ENCODE measurements at places on chromosomes 4 and X. TPM values are rescaled to one million over a fixed set of nuclear protein-coding genes. Genes with fewer than 3 reads are reported as not detected.
A peak's percentile ranks its signal among the peaks of the same experiment; 100 is the strongest.

The MAGEE2 gene
- not detected for total RNA-seq

The MSX1 gene
- total RNA-seq, result 4.1 TPM

The DHX15 gene
- 53.0 TPM for total RNA-seq

The PNMA5 gene
- not detected for total RNA-seq

The CXCL8 gene
- total RNA-seq, result 1.2 TPM

The SHROOM2 gene
- 1.1 TPM for total RNA-seq

The TNIP3 gene
- total RNA-seq, result not detected

The POF1B gene
- 4.4 TPM for total RNA-seq

The OPRPN gene
- not detected for total RNA-seq

The FAM9B gene
- total RNA-seq, result not detected

GRCh38 chr4:88014386-88014905 lies 7.0 kb downstream of the PKD2 start:
- no peak for DNase-seq

DNA sequence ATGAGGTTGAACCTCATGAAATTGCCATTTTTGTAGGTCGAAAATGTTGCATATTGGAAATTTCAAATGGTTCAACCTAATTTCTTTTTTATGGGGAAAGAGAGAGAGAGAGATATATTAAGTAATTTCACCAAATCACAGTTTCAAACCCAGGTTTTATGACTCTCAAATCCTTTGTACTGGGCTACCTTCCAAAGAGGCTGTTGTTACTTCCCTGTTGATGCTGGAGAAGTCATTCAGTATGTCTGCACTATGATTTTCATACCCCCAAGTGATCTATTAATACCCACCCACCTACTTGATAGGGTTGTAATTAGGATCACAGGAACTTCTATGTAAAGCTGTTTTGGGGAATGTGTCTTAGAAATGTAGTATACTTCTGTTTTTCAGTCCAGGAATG lies 109.9 kb downstream of the ZNF330 start:
- no peak for DNase-seq

DNA sequence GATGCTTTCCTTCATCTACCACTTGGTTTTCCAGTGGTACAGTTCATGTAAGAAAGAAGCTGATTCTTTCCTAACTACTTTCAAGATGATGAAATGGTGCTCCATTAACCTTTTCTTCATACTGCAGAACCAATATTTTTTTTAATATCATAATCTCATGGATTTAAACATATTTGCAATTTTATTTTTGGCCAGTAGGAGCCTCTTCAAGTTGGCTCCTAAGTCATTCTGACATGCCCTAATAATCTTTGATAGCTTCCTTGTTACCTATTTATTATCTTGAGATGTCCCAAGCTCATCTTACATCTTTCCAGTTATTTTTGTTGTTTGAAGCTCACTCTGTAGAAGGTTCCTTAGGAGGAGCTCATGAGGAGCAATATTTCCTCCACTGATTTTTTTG lies 170.2 kb downstream of the APBB2 start:
- no peak for DNase-seq

DNA sequence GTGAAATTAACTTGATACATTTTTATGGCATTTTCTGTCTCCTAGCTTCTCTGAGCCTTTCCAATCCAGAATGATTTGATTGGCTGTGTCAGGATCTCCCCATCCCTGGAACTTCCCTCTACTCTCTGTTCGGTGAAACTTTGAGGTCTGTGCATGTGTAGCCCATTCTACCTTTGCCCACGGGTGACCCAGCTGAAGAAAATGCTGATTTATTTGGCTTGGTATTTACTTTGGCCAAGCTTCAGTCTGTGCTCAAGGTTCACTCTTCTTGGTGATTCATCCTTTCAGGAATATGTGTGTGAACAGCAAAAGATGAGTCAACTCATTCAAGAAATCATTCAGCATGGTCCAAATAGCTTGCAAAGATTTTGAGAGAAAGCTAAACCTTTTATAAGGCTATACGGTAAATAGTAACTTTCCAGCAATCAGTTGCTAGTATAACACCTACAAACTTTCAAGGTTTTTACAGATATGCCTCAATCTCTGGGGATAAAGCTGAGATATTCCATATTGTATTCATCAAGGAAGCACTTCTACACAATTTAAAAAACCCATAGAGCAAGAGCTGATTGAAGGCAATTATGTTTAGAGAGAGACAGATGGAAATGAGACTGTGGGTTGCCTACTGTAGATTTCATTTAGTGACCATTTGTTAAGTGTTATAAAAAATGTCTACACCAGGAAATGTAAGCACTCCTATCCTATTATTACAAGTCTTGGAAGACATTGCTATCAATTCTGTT lies 233.9 kb upstream of the CXXC4 start:
- no peak for DNase-seq

DNA sequence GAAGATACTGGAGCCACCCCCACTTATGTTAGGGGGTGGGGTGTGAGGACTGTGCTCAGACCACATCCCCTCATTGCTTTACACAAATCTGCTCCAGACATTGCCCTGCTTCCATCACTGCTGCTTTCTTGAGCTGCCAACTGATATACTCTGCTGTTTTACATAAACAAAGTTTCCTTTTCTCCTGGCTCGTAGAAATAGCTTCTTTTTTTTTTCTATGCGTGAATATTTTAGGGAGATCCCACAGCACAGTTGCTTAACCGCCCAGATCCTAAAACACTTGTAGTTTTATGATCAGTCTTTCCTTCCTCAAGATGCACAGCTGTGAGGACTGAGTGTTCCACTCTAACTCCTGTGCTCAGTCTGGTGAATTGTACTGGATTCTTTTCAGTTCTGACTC lies 768.4 kb downstream of the PCDH18 start:
- no peak for DNase-seq

- DNase-seq, result no peak
These were observed 95.6 kb downstream of the ADAMTS3 start for GRCh38 chr4:72473434-72473900.

DNA sequence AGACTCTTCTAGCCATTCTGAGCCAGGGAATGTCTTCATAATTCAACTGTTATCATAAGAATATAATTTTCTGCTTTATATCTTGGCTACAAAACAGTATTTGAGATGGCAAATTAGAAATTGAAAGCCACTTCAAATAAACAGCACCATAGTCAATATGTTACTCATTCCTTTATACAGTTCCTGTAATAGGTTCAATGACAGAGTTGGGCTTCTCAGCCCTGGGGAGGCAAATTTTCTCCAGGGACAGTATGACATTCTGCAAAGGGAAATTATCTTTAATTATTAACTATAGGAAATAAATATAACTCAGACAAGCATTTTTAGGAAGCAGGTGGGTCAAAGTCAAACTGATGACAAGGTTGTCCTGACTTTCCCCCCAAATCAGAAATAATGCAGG lies 71.9 kb upstream of the RPS6KA6 start:
- DNase-seq, result no peak

GRCh38 chrX:107825698-107826237 lies at the start of gene MID2:
Gene MID2 (plus strand): TSS chrX:107825866. CDS start chrX:107826427, 561 bp downstream.
- peak; percentile 51 for DNase-seq

DNA sequence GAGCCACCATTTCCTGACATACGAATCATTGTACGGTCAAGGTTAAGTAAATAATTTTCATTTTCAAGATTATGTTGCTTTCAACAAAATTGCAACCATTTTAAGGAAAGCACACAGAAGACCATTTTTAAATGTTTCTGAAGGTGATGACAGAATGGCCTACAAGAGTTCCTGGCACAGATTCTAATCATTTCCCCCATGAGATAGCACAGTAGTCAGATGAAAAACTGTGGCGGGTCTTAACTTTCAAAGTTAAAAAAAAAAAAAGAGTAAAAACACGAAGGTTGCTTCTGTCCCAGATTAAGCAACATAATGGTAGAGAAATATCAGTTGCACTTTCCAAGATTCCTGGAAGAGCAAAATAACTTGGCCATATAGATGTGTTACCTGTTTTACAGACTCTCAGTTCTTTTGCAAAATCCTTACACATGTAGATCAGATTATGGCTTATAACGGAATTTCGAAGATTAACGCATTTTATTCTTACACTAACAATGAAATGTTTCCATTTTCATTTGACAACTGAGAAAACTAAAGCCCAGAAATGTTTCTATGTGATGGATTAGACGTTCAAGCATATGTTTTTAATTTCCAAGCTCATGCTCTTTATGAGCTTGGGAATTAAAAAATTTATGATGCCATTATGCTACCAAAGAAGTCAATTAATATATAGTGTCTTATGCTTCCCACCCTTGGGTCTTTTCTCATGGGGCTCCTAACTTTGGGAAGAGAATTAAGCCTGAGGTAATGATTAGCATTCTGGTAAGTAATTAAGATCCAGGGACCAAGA lies 335.1 kb upstream of the CLNK start:
- no peak for DNase-seq

DNA sequence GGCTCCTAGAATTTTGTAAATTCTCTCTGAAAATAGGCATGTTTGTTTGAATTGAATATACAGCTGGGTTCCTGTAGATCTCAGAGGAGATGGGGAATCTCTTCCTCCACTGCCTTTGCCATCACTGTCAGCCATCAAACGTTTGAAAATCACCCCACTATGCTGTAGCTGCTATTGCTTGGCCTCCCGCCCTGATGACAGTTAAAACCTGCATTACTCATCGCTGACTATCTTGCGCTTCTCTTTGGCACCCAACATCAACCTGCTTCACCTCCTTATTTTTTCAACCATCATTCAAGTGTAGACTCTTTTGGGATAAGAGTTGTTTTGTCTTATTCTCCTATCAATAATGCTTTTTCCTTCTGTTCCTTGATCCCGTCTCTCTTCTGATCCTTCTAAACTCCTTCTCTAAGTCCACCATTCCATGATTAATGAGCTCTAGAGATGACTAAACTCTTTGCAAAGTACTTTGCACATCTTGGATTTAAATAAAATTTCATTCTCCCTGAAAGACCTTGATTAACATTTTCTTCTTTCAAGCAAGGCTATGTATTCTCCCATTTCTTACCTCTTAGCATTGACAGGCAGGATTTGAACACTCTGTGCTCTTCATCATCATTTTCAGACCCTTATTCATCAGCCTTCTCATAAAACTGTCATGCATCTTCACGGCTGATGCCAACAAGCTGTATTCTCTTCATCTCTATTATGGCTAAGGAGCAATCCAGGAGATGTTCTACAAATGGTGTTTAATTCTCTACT lies 133.0 kb downstream of the SNCA start:
- no peak for DNase-seq

DNA sequence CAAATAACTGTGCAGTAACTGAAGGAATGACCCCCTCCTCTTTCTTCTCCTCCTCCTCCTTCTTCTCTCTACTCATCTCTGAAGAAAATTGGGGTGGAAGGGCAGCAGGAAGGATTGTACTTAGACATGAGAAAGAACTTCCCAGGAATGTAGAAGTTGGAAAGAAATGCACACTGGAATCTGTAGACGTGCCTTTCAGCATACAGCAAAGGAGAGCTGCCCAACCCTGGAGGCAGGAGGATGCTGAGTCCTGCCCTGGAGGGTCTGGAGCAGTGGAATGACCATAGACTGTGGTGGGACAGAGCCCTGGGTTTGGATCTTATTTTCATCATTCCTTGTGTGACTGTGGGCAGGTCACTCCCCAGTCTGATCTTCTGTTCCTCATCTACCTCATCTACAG lies 80.1 kb downstream of the PJA1 start:
- no peak for DNase-seq

DNA sequence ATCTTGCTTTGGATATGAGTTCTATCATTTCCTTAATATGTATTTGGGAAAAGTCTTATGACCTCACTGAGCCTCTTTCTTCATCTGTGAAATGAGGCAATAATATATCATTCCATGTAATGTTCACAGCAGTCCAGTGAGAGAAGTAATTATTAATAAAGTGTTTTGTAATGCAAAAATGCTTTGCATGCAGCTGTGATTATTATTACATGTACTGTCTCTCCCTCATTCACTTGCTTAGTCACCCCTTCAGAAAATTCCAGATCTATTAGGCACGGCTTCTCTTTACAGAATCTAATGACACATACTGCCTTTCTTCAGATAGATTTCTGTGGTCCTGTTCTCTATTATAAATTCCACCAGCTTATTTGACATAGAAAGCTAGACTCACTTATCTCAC lies 53.5 kb upstream of the FGF13 start:
- DNase-seq, result no peak
